Bladder microvascular endothelial cell (primary cell): ENCODE measurements at places on chromosomes 3 and 15. TPM values are rescaled to one million over a fixed set of nuclear protein-coding genes. Genes with fewer than 3 reads are reported as not detected.

The KBTBD13 gene
- under 0.01 TPM in 1 of 2 replicates, not detected in the other for total RNA-seq

The LYZL4 gene
- not detected in 2 replicates for total RNA-seq

The IL12A gene
- 0.76 and 0.81 TPM in 2 replicates for total RNA-seq

The NRG4 gene
- total RNA-seq: not detected in 2 replicates

The TIMMDC1 gene
- total RNA-seq: 28.2 and 31.4 TPM in 2 replicates

The INAFM2 gene
- 7.6 and 9.9 TPM in 2 replicates for total RNA-seq

The ZDHHC19 gene
- total RNA-seq: not detected in 2 replicates

The SSR3 gene
- total RNA-seq: 115 and 459 TPM in 2 replicates

The GRK7 gene
- under 0.01 TPM in 1 of 2 replicates, not detected in the other for total RNA-seq

The RASL12 gene
- total RNA-seq: 0.16 TPM in 1 of 2 replicates, not detected in the other

The PFKFB4 gene
- total RNA-seq: 1.4 and 1.5 TPM in 2 replicates

The SAMD7 gene
- total RNA-seq: not detected in 2 replicates

The C2CD4A gene
- total RNA-seq: under 0.01 and 1.3 TPM in 2 replicates

The BFSP2 gene
- not detected in 2 replicates for total RNA-seq

The ZNF385D gene
- total RNA-seq: 2.3 and 3.2 TPM in 2 replicates

The POLG gene
- total RNA-seq: 74.5 and 112 TPM in 2 replicates

The COMMD4 gene
- 56.4 and 108 TPM in 2 replicates for total RNA-seq

The ADAMTS9 gene
- total RNA-seq: 46.6 and 64.8 TPM in 2 replicates

The CLDN11 gene
- total RNA-seq: 200 and 216 TPM in 2 replicates

The TMCO5A gene
- total RNA-seq: not detected in 2 replicates

The NR2E3 gene
- 0.50 TPM in 1 of 2 replicates, not detected in the other for total RNA-seq

The ZPLD1 gene
- total RNA-seq: not detected in 2 replicates

The CCDC66 gene
- 8.1 and 23.6 TPM in 2 replicates for total RNA-seq

The TM4SF4 gene
- total RNA-seq: not detected in 2 replicates

The PCLAF gene
- 8.5 and 25.1 TPM in 2 replicates for total RNA-seq

The FETUB gene
- total RNA-seq: not detected in 2 replicates

The KIF7 gene
- 0.81 and 2.3 TPM in 2 replicates for total RNA-seq

The SCG5 gene
- total RNA-seq: 0.49 and 0.82 TPM in 2 replicates

The LNP1 gene
- total RNA-seq: 0.81 and 1.1 TPM in 2 replicates

The PLSCR5 gene
- not detected in 2 replicates for total RNA-seq

The ANKUB1 gene
- not detected in 2 replicates for total RNA-seq

The ZIC1 gene
- total RNA-seq: not detected in 2 replicates

The ADAMTS17 gene
- total RNA-seq: 0.38 TPM in 1 of 2 replicates, not detected in the other
